ENCODE measurements at places on chromosomes 5 and 9. TPM values are rescaled to one million over a fixed set of nuclear protein-coding genes. Genes with fewer than 3 reads are reported as not detected.

GRCh38 chr5:89255845-89256463 lies 373.0 kb upstream of the MEF2C start:
- DNase-seq = no peak

DNA sequence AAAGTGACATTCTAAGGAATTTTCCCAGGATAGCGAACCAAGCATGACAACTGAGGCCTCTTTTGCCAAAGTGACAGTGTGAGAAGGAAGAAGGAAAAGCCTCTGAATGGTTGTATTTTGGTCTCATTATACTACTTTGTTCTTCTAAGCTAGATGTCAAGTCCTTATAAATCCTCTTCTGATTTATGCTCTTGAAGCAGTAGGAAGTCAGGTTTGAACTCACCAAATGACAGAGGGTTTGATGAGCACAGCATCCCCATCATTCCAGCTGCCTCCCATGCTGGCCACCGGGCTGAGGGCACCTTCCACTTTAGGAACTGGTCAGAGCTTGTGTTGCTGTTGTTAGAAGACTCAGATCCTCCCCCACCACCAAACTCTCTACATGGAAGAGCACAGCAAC lies 44.1 kb downstream of the FAM240B start:
- DNase-seq = no peak

- DNase-seq = no peak
Observed at GRCh38 chr9:94656200-94656599, 16.9 kb upstream of the FBP1 start.

DNA sequence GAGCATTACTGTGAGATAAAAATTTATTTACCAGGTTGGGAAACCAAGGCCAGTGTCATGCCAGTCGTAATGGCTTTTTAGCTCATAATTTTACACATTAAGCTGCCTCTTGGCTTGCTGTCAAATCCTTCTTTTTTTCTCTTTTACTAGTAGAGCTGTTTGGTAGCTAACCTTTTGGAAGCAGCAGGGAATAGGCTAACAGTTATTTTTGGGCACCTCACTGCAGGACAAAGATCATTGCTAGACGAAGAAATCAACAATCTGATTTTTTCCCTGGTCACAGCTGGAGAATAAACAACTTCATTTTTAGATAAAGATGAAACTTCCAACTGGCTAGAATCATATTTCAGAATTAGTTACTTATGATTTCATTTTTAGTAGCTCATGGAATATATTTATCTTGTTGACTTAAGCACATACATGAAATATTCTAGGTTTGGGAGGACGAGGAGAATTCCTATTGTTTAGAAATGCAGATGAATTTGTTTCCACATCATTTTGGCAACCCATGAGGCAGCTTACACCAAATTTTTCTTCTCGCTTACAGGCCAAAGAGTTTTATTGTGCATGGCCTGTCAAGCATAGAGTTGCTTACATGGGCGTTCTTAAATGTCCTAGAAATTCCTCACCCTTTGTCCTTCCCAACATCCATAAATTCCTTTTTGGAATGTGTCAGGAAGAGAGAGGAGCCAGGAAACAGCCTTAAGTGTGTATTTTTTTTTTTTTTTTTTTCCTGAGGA lies 19.6 kb downstream of the TNC start:
- no peak for DNase-seq

- peak; percentile 66 for DNase-seq
Observed at GRCh38 chr5:14144586-14145434, 1.7 kb downstream of the TRIO start.

DNA sequence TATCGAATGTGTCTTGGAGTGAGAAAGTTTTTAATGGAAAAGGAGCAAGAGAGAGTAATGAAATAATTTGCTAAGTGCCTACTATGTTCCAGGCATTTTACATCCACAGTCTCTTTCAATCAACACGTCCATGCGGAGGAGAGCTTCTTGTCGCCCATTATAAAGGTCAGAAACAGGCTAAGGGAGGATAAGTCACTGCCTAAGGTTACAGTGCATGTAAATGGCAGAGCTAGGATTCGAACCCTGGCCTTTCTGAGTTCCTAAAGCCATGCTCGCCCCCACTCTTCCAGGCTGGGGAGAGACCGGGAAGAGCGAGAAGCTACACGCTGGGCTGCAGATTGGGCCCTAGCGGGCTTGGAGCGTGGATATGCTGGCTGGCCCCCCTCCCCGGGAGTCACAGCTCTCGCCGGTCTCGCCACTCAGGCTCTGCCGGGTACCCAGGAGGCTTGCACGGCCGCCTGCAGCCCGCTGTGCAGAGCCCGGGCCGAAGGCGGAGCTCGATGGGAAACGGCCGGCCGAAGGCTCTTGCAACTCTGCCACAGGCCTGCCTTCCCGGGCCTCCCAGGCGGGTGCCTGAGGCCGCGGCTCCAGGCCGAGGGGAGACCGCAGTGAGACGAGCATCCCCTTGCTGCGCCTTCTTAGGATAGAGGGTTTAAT lies 775 bp upstream of the LHX2 start:
- no peak for DNase-seq

- no peak for DNase-seq
Observed at GRCh38 chr9:112785986-112786385, 35.4 kb downstream of the SNX30 start.

DNA sequence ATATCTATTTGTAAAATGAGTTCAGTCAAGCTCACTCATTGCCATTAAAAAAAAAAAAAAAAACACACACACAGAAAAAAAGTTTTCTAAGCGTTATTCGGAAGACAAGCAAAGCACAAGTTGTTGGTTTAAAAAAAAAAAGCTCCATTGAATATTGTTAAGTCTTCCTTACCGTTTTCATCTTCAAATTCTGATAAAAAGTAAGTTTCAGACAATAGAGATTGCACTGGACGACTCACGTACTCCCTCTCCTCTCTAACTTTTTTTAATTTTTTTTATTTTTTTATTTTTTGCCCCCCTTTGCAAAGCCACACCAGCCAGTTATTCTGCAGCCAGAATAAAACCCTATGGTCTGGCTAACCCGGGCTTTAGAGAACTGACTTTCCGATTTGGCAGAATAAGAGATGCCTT lies 544 bp downstream of the ADAMTS6 start:
- no peak for DNase-seq

Gene PTGS1
- 3.7 TPM for total RNA-seq

Gene GPR150
- total RNA-seq = not detected
